ENCODE measurements at places on chromosomes 1 and 21.

DNA sequence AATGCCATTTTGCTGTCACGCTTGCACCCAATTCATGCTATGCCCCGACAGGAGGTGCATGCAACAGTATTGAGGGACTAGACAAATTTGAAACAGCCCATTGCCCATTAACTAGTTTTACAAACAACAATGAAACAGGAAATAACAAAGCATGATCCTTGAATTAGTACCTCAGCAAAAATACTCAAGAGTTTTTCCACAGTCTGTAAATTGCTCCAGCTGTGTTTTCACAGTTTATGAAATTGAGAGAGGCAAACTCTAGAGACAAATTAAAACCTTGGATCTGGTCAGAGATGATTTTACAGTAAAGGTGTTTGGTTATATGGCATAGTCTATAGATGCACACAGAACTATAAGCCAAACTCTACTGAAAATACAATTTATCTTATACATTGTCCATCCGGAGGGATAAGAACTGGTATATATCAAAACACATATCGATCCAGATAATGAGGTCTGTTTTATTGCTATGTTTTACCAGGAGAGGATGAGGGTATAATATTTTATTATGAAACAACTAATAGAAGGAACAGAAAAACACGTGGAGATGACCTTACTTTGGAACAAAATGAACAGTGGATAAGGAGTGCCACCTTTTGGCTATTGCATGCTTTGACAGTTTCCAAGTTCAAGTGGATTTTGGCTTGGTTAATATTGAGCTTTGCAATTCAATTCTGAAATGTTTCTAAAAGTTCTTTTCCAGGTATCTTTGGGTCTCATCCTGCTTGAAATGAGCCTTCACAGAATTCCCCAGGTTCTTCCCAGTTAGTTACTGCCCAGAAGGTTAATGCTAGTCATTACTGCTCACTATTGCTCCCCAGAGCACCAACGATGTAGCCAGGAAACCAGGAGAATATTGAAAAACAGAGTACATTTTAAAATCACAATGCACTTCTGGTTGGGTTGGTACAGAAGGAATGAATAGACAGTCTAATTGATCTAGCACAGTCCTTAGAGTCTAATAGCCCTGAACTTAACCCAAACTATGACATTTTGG is 45.7 kb downstream of the ZC3H11B start:
- DNase-seq, result no peak

DNA sequence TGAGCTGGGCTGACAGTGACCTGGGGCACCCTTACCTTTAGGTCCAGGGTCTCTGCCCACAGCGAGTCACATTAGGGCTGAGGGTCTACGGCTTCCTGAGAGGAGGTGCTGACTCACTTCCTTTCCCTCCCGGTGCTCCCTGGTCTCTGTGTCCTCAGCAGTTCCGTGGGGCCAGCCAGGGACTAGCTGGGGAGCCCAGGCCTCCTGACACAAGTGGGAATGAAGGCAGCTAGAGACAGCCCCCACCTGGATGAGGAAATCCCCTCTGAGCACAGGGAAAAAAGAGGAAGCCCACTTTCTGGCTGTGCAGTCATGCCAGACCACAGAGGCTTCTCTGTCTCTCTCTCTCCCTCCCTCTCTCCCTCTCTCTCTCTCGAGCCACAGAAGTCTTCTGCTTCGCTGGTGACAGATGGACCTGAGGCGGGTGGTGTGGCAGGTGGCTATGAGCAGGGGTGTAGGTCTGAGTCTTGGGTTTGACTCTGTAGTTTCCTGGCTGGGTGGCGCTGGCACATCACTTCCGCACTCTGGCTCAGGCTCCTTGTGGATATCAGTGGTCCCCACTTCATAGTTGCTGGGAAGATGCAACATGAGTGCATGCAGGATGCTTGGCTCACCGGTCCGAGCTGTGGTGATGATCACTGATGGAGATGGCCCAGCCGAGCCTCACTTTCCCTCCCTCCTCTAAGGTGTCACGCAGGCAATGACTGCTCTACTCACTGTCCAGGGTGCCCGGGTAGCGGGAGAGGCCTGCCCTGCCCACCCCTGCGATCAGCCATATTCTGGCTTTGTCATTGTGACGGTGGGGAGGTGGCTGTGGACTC is 3.5 kb downstream of the SLC66A1 start:
- no peak for DNase-seq

DNA sequence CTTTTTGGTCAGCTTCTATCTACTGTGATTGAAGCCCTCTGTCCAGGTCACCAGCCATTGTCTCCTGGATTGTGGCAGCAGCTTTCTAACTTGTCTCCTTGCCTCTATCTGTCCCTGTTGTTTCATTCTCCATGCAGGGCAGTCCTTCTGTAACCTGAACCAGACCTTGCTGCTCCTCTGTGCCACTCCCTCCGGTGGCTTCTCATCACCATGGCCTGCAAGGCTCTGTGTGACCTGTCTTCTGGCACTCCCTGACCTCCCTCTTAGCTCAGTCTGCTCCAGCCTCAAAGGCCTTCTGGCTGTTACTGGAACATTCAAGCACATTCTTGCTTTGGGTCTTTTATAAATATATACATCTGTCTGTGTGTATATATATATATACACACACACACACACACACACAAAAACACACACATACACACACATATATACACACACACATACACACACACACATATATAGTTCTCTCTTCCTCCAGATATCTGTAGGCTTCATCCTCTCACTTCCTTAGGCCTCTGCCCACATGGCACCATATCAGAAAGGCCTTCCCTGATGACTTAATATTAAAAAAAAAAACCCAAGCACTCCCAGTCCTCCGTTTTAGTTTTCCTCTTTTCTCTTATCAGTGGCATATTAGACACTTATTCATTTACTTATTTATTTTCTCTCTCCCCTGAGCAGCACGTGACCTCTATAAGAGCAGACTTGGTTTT is 21.2 kb upstream of the JUN start:
- no peak for DNase-seq

GRCh38 chr1:178612261-178612660 is 99.4 kb downstream of the TEX35 start:
- DNase-seq, result no peak

GRCh38 chr1:99527078-99527477 is 118.8 kb upstream of the PALMD start:
- DNase-seq, result no peak

Data from stimulated activated CD8-positive, alpha-beta memory T cell treated with anti-CD3 and anti-CD28 coated beads, Interleukin-7, amount 100 ng/mL, for 48 hours (primary cell).